ENCODE measurements at places on chromosomes 6 and 20.

DNA sequence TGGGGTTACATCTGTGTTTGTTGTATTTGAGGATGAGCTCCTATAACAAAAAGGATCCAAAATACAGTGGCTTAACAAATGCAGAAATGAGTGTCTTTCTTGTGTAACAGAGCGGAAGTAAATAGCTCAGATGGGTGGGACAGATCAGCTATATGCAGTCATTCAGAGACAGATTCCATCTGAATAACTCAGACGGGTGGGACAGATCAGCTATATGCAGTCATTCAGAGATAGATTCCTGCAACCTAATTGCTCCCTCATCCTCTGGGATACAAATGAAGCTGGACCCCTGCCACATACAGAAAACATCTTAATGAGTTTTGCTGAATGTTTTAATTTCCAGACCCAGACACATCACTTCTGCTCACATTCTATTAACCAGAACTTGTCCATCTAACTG is 332.3 kb downstream of the BCKDHB start:
- DNase-seq = no peak

- no peak for DNase-seq
Measured at GRCh38 chr20:32560482-32560988, 24.6 kb downstream of the NOL4L start.

DNA sequence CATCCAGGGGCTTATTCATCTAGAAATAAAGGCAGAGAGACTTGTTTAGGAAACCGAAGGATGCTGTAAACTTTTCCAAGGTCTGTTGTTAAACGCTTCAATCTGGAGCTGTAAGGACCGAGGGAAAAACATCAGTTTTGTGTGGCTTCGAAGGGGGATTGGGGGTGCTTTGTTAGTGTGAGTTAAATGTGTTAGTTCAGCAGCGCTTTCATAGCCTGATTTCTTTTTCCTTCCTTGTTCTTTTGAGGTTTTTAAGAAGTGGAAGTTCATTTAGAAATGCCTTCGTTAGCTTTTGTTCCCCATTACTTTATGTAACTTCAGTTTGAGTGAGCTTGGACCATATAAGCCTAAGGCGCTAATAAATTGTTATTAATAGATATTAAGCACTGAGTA is 1.5 kb downstream of the ANKS1A start:
- DNase-seq = no peak

DNA sequence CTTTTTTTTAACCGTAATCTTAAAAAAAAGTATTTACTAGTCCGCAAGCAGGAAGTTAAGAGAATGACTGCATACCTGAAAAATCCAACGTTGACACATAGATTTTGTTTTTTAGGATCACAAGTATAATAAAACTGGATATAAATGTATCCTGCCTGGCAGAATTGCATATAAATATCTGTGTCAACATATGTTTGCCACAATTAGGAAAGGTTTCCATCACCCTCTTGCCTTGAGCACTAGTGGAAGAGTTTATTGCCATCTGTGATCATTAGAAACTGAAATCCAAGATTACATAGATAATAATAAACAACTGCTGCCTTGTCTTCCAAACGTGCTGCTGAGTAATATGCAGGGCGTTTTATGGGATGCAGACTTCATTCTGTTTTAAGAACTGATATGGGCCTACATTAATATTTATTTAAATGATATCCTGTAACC is 27.9 kb downstream of the PLEKHG1 start:
- DNase-seq = no peak

DNA sequence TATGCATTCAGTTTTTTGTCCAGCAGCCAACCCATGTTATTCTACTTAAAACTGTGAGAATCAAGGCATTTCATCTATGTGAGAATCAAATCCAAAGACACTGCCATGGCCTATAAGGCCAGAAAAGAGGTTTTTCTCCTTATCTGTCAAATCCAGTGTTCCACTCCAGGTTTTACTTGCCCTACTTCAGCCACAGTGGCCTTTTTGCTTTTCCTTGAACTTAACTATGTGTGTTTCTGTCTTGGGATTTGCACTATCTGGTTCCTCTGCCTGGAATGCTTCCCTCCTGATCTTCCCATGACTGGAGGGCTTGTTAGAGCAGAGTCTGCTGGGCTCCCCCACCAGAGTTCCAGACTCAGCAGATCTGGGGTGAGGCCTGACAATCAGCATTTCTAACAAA is 113.1 kb upstream of the DOK5 start:
- DNase-seq = no peak

DNA sequence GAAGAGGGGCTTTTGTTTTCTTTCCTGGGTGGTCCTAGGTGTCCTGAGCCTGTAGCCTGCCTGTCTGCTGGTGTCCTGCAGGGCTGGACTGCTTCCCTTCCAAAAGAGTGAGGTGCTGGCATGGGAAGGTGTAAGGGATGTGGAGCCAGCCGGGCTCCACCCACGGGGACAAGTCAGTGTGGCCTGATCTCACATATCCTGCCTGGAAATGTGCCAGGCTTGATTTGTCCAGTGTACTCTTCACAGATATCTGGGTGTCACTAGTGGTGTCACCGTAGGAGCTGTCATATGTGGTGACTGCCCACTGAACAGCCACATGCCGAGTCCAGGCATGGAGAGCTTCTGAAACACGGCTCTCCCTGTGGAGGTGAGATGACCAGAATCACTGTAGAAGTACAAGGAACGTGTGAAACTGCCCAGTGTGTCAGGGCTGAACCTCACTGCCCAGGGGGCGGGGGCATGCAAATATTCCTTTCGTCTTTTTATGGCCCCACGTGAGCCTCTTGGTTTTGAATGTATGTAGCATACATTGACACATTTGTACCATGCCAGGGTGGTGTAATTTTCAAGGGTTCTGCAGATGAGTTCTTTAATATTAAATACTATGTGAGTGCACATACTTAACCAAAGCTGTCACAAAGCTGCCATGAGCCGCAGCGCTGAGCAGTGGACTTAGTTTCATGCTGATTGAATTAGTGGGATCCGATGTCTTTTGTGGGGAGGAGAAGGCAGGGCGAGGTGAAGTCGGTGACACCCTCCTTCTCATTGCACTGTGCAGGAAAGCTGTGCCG is 55.8 kb downstream of the CDH4 start:
- no peak for DNase-seq

DNA sequence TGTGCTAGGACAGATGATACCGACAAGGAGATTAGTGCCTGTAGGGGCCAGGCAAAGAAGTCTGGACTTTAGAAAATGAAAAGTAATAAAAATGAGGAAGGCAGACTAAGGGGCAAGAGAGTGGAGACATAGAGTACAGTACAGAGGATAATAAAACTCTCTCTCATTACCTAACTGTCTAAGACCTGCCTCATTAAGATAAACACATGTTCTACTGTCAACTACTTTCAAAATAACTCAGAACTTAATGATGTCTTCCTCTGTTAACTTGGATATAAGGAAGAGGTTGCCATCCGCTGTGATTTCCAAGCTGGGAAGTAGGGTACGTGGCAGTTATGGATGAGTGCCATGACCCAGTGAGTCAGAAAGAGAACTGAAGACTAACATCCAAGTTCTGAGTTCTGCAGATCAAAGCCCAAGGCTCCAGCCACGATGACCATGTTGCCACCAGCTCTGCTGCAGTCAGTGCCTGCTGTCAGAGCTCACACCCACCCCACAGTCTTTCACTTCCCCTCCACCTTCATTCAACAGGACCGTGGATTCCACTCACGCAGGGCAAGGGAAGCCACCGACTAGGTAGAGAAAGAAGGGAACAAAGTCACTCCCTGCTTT is 81.8 kb downstream of the KIF16B start:
- DNase-seq = no peak

GRCh38 chr20:25539742-25540672 is 45.3 kb downstream of the NINL start:
- peak; percentile 26 for DNase-seq

GRCh38 chr20:21067255-21067654 is 38.9 kb downstream of the LINC00237 start:
- no peak for DNase-seq

DNA sequence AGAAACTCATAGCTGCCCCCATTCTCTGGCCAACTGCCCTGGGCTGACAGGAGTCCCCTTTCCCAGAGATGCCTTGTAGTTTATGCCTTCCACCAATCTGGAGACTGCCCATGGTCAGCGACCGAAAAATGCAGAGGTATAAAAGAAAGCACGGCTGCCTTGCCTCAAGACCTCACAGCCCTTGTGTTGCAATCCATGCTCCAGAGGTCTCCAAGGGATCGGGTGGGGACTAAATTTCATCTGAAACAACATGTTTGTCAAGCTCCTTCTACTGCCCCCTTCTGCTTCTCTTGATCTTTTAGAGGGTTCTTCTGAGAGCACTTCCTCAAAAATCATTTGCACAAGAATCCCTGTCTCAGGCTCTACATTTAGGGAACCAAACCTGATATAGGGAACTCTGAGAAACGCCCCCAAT is 128.8 kb downstream of the PLCB1 start:
- DNase-seq = no peak

GRCh38 chr6:154921482-154921881 is 73.6 kb upstream of the TIAM2 start:
- DNase-seq = no peak

DNA sequence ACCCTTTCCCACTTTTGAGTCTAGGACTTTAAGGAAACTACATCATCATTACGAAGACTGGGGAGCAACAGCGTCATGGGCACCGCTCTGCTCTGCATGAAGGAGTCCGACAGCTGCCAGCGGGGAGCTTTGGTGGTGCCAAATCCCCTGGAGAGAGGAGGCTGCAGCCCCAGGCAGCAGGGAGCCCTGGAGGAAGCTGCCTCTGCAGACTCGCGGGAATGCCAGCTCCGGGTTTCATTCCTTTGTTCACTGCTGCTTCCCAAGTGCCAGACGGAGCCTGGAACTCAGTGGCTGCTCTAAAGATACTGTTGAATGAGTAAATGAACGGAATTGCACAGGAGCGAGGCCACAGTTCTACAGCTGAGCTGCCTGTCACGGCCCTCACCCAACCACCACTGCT is 196.5 kb upstream of the THBS2 start:
- no peak for DNase-seq

- DNase-seq = no peak
Measured at GRCh38 chr6:109252261-109253041, 129.8 kb downstream of the CD164 start.

Data from amygdala (tissue), 56 donors.